Bone marrow (tissue), 2 donors: ENCODE measurements at places on chromosomes 4 and X.

DNA sequence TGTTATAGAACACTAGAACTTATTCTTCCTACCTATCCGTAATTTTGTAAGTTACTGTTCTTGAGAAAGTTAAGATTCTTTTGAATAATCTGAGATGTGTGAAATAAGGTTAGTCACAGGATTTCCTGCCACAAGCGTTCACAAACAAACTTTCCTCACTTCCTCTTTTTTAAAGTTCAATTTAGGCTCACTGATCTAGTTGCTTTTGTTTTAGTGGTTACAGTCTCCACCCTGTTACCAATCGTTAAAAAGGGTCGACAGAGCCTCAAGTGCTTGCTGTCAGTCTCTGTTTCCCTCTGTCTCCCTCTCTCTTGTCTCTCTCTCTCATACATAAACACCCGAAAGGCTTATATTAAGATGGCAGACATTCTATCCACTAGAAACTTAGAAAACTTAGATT, 35.9 kb upstream of the STK26 start:
- DNase-seq = peak; percentile 78

- DNase-seq = no peak
These were observed 102.2 kb downstream of the RAP1GDS1 start for GRCh38 chr4:98363431-98363830.

- DNase-seq = no peak
These were observed 18.7 kb downstream of the PGM2 start for GRCh38 chr4:37845201-37845600.

- no peak for DNase-seq
These were observed 24.6 kb upstream of the LRBA start for GRCh38 chr4:151039733-151040132.

DNA sequence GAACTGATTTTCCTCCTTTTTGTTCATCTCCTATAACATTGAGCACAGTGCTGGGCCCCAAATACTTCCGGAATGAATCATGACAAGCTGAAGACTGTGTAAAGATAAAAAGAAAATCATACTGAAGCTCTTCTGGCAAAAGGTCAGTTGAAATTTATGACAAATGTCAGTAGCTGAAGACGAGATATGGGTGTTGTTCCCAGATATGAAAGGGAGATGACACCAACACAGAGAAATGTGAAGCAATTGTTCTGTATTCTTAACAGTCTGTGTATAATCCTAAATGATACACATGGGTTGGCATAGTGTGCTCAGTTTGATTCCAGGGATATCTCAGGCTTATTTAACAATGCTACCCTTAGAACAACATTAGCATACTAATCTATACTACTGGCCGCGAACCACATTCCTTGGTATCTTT, 170.5 kb upstream of the PITX2 start:
- DNase-seq = no peak

GRCh38 chr4:11691236-11691635, 262.5 kb upstream of the HS3ST1 start:
- no peak for DNase-seq

DNA sequence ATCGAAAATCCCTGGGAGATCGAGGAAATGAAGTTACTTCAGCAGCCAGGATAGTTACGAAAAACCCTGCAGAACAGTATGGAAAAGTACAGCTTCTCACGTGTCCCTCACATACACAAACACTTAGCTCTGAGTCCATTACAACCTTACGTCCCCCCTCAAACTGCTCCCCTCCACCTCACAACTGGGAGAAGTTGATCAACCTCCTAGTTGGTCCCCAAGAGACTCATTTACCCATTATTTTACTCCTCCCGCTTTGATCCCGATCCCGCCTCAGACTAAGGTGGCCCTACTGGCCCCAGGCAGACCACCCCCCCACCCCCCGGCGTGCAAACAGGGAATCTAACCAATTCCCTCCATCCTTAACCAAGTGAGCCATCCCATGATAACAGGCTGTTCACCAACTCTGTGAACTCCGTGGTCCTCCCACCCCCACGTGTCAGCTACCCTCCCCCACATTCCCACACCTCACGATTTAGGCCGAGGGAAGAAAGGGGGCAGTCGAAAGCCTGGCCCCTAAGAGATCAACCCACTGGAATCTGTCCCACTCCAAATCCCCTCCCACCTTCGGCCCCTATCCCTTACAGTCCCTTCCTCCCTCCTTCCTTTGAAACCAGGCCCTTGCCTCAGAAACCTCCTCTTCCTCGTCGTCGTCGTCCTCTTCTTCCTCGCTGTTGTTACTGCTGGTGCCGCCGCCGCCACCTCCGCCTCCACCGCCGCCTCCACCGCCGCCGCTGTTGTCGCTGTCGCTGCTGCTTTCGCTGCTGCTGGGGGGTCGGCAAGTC, 755 bp downstream of the ANKRD17 start:
- no peak for DNase-seq

GRCh38 chr4:16035843-16036242, 48.0 kb downstream of the PROM1 start:
- no peak for DNase-seq

DNA sequence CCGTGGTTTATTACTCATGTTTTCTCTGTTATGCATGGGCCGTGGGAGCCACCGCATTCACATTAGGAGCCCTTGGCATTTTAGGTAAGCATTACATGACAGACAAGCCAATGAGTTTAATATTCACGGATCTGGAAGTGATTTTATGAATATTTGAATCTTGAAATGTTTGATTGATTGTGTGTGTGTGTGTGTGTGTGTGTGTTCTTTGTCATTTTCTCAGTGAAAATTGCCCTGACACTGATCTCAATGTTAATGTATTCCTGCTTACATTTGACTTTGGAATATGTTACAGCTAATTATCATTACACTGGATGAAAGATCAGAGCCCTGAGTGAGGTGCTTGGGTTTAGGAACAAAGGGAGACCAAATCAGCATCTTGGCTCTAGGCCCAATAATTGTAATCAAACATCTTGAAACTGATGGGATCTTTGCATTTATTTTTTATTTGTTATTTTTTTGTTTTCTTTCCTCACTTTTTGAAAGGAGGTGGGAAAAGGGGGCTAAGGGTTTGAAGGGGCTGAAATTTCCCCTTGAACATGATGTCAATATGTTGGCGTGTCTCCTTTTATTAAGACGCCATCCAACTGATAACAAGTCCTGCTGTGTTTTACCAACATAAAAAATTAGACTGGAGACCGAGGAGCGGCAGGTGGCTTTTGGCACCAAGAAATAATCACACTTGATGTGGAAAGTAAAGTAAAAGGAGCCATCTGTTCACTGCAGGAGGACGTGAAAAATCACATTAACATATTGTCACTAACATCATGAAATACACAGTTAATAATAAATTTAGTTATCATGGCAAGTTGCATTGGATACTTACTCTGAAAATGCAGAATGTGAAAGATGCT, 5.2 kb upstream of the GK2 start:
- no peak for DNase-seq

DNA sequence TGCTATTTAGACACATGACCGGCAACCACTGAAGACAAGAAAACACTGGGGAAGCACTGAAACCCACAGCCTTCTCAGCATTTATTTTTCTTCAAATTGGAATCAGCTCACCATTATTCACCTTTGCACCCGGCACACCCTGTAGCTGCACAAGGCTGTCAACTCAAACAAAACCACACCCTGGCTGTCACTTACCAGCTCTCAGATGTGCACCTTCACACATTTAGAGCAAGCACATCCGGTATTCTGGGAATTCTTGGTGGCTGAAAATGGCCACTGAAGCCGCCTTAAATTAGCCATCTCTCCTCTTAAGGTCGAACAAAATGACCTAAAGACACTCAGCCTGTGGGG, 5.9 kb downstream of the ZFYVE28 start:
- no peak for DNase-seq

- no peak for DNase-seq
These were observed 928.1 kb downstream of the FAT4 start for GRCh38 chr4:126242679-126243390.

- DNase-seq = no peak
These were observed 36.7 kb downstream of the DHRSX start for GRCh38 chrX:2463973-2464676.

DNA sequence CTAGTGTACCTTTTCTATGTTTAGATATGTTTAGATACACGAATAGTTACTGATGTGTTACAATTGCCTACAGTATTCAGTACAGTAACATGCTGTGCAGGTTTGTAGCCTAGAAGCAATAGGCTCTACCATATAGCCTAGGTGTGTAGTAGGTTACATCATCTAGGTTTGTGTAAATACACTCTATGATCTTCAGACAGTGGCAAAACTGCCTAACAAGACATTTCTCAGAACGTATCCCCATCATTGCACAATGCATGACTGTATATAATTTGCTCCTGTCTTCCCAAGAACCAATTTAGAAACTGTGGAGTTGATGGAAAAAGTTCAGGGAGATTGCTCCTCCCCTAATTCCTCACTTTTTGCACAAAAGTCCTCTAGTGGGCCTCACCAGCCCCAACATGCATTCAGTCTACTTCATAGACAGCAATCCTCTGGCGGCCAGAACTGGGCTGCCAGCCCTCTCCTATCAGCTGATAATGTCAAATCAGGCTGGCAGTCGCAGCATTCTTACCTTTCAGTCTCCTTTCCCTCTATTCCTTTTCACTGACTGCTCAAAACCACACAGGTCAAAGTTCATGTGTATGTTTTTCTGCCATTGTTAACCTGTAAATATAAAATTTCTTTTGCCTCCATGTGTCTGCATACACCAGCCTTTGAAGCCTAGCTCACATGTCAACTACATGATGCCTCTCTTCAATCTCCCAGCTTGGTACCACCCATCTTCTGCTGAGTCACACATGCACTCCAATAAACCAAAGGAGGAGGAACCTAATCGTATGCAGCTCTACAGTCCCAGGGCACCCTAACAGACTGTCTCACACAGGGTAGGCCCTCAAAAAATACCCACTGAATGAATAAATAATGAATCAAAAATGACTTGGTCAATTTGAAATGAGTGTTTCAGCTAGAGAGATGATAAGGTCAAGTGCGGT, 32.0 kb downstream of the BCLAF3 start:
- no peak for DNase-seq

DNA sequence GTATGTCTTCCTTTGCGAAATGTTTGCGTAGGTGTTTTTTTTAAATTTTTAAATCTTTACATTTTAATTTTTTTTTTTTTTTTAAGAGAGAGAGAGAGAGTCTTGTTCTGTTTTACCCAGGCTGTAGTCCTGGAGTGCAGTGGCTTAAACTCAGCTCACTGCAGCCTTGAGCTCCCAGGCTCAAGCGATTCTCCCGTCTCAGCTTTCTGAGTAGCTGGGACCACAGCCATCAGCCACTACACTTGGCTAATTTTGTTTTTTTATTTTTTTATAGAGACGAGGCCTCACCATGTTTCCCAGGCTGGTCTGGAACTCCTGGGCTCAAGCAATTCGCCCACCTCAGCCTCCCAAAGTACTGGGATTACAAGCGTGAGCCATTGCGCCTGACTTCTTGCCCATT, 43.7 kb upstream of the GBA3 start:
- DNase-seq = no peak

DNA sequence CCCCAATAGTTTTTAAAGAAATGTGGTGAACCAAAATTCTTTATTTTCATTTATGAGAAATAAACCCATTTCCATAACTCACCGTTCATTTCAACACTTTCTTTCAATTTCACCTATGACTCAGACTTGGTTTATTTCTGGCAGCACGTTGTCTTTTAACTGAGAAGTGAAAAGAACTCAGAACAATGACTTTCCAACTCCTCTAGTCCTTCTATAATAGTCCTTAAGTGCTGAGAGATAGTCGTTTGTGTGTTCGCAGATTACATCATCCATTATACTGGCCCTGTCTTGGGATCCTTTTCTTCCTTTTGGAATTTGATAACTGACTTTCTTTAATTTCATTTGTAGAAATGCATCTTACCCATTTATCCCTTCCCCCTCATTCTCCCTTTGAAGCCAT, 113.6 kb downstream of the GLUD2 start:
- no peak for DNase-seq

DNA sequence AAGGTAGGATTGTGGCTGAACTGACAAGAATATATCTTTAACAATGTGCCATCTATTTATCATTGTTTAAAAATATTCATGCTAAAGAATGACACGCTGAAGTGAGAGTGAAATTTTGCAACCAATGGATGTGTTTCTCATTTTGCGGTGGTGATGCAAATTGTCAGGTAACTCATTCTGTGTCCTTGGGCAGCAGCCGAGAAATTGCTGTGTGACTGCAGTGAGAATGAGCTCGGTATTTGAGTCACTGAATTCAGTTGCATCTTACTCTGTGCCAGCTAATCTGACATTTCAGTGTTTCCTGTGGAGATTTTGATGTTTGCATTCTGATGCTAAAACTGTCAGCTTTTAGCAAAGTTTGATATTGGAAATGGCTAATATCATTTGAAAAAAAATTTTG, 28.1 kb downstream of the MCUB start:
- no peak for DNase-seq

GRCh38 chr4:186727977-186728519, 4.4 kb upstream of the FAT1 start:
- DNase-seq = no peak

DNA sequence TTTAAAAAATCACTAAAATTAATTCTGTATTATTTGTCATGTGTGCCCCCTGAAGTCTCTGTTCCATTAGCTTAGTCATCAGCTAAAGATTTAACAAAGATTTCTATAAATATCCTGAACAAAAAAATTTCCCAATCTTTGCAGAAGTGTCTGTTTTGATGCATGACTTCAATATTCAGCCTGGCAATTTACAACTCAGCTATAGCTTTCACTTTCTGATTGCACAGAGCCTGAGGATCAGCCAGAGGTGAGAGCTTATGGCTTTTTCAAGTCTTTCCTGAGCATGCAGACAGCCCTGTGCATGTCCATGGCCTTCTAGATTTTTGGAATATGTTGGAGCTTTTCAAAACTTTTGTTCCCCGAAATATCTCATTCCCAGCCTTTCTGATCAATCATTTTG, 420.1 kb downstream of the ZNF674 start:
- peak; percentile 47 for DNase-seq

GRCh38 chrX:6667048-6667768, 132.3 kb upstream of the VCX3A start:
- DNase-seq = no peak

DNA sequence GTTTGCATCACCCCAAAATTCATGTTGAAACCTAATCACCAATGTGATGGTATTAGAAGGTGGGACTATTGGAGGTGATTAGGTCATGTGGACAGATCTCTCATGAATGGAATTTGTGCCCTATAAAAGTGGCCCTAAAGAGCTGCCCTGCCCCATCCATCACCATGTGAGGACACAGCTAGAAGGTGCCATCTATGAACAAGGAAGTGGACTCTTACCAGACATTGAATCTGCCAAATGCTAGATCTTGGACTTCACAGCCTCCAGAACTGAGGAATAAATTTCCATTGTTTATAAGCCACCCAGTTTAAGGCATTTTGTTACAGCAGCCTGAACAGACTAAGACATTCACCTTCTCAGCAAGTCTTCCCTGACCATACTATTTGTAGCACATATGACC, 7.5 kb downstream of the PLA2G12A start:
- no peak for DNase-seq

GRCh38 chrX:107708762-107709161, 66.8 kb downstream of the TSC22D3 start:
- no peak for DNase-seq

GRCh38 chr4:102511830-102512605, 10.9 kb downstream of the NFKB1 start:
- no peak for DNase-seq

GRCh38 chrX:123975180-123975579, 13.7 kb downstream of the STAG2 start:
- DNase-seq = no peak

- DNase-seq = no peak
These were observed 3.8 kb upstream of the CXCL9 start for GRCh38 chr4:76011018-76011670.

- no peak for DNase-seq
These were observed 99.5 kb upstream of the MYOZ2 start for GRCh38 chr4:119035951-119036737.

- DNase-seq = no peak
These were observed 70.2 kb downstream of the TMEM165 start for GRCh38 chr4:55466001-55466400.
